ENCODE measurements at places on chromosomes 12 and 14. TPM values are rescaled to one million over a fixed set of nuclear protein-coding genes. Genes with fewer than 3 reads are reported as not detected.

DNA sequence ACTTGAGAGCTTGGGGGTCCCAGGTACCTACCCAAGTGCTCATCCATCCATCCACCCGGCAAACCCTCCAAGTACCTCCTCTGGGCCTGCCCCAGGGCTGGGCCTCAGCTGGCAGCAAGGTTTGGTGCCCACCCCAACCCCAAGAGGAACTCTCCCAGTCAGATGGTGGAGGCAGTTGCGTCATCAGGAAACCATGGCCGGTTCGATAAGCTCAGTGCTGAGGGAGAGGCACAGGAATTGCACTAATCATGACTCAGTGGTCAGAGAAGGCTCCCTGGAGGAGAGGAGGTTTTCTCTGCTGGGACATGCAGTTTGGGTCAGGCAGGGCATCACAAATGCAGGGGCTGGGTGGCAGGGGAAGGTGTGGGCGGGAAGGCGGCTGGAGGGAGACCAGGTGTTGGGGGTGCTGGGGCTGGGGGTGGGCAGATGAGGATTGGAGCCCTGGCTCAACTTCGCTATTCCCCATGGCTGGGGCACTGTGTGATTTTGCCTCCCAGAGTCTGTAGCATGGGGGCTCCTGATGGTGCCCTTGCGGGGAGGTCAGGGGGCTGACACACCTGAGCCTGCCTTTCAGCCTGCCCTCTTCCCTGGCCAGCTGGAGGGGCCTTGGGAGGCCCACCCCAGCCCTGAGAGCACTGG lies 32.2 kb downstream of the SH2B3 start:
- H3K4me3 ChIP-seq, result no peak overlapping the region
- no peak for DNase-seq
- no peaks in the 10 kb centered on the region for H3K27me3 ChIP-seq
- H3K4me1 ChIP-seq, result no peaks in the 10 kb centered on the region
- H3K27ac ChIP-seq, result peak overlapping the region; percentile 31

GRCh38 chr12:66365718-66366490 lies 63.6 kb downstream of the HELB start:
- H3K27ac ChIP-seq, result no peak overlapping the region
- H3K4me3 ChIP-seq, result no peak overlapping the region

The AGAP2 gene
- 1.3 TPM for total RNA-seq

DNA sequence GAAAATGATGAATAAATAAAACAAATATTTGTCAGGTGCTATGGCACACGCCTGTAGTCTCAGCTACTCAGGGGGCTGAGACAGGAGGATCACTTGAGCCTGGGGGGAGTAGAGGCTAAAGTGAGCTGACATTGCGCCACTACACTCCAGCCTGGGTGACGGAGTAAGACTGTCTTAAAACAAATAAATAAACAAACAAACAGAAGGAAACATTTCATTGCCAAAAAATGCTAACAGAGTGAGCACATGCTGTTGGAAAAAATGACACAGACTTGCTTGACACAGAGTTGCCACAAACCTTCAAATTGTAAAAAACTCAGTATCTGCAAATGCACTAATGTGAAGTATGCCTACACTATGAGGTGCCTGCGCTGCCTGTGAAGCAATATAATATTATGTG lies 50.8 kb upstream of the AP4S1 start:
- H3K4me1 ChIP-seq, result no peaks in the 10 kb centered on the region
- no peaks in the 10 kb centered on the region for H3K36me3 ChIP-seq
- no peak overlapping the region for H3K4me3 ChIP-seq
- H3K27ac ChIP-seq, result no peak overlapping the region

- no peaks in the 10 kb centered on the region for H3K36me3 ChIP-seq
- no peak overlapping the region for H3K4me3 ChIP-seq
- H3K4me1 ChIP-seq, result no peaks in the 10 kb centered on the region
- H3K27ac ChIP-seq, result no peak overlapping the region
- no peaks in the 10 kb centered on the region for H3K27me3 ChIP-seq
- no peak for DNase-seq
These were observed 284.6 kb upstream of the NPAS3 start for GRCh38 chr14:32654106-32654505.

The GNPNAT1 gene
- total RNA-seq, result 26.8 TPM

DNA sequence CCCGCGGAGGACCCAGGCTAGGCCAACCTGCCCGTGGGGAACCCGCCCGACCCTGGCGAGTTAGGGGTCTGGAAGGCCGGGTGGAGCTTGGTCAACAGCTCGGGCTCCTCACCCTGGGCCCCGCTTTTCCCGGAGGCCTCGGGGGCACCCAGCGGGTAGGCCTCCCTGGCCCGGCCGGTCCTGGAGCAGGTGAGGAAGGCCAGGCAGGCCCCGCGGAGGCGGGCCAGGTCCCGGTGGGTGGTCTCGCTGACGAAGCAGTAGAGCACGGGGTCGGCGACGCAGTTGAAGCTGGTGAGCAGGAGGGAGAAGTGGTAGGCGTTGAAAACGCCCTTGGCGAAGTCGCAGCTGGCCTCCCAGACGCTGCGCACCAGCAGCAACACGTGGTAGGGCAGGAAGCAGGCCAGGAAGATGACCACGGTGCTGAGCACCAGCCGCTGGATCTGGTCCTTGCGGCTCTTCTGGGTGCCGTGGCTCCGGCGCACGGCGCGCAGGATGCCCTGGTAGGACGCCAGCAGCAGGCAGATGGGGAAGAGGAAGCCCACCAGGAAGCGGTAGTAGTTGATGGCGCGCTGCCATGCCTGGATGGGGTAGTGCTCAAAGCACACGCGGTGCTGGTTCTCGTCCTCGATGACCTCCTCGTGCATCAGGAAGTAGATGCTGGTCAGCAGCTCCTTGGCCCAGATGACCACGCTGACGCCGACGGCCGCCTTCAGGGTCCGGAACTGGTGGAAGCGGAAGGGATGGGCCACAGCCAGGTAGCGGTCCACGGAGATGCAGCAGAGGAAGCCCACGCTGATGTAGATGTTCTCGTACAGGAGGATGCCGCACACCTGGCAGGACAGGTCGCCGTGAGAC lies 10.3 kb downstream of the GPR68 start:
- no peak overlapping the region for H3K27ac ChIP-seq
- no peaks in the 10 kb centered on the region for H3K4me1 ChIP-seq
- DNase-seq, result no peak
- H3K36me3 ChIP-seq, result no peaks in the 10 kb centered on the region
- H3K4me3 ChIP-seq, result no peak overlapping the region
- H3K27me3 ChIP-seq, result no peaks in the 10 kb centered on the region

The ADAMTS20 gene
- not detected for total RNA-seq

The TSHR gene
- total RNA-seq, result 0.73 TPM

DNA sequence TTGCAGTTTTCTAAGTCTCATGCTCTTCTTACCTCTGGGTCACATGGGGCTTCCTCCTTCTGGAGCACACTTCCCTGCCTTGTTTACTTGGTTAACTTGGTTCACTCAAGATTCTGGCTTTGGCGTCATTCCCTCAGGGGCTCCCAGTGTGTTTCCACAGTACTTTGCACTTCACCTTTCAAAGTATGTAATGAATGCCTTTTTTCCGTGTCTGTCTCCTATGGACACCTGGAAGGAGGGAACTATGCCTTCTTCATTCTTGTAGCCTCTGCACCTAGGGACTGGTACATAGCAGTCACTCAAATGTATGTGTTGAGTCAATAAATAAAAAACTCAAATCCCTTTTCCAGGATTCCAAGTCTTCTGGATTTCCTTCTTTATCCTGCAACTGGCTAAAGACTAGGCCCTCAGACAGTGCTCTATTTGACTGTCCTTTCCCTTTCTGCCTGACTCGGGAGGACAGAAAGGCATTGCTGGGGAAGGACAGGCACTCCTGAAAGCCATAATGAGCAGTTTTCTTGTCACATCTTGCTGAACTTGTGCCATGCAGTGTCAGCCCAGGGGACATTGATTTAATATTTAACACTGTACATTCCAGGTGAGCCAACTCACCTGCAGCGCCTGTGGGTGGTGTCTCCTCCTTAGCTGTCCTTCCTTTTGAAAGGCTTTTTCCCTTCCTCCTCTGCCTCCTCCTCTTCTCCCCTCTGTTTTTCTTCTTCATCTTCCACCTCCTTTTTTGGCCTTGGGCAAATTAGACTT lies 12.8 kb downstream of the MYRFL start:
- H3K4me1 ChIP-seq, result no peaks in the 10 kb centered on the region
- no peaks in the 10 kb centered on the region for H3K36me3 ChIP-seq
- H3K4me3 ChIP-seq, result no peak overlapping the region
- H3K27me3 ChIP-seq, result no peaks in the 10 kb centered on the region

DNA sequence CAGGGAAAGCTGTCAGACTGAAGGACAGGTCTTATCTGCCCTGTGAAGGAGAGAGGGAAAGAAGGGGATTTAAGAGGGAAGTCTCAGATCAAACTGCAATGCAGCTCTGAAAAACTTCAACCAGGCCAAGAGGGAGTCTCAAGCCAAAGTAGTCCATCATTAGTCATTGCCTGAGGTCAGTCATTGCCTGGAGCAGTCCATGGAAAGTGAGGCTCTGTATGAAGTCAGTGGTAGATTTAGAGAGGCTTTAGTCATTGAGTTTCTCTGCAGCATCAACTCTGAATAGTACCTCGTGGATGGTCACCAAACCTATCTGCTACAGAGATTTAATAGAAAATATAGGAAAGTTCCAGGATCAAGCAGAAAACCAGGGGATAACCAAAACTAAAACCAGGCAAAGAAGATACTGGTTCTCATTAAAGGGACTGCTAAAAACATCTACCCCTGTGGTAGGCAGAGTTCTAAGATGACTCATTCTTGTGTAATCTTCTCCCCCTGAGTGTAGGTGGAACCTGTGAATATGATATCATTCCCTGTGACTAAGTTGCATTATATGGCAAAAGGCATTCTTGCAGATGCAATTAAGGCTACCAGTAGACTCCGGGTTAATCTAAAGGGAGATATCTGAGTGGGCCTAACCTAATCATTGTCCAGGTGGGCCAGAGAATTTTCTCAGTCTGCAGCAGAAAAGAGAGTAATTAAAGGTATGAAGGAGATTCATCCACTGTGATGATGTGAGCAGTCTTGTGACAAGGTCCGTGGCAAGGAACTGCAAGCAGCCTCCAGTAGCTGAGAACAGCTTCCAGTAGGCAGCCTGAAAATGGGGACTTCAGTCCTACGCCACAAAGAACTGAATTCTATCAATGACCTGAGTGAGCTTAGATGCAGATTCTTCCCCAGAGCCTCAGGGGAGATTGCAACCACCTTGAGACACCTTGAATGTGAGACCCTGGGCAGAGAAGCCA lies 123.1 kb downstream of the GALC start:
- peak; percentile 29 for DNase-seq
- no peaks in the 10 kb centered on the region for H3K4me1 ChIP-seq
- H3K27ac ChIP-seq, result peak overlapping the region; percentile 64
- no peak overlapping the region for H3K4me3 ChIP-seq
- no peaks in the 10 kb centered on the region for H3K36me3 ChIP-seq
- no peaks in the 10 kb centered on the region for H3K27me3 ChIP-seq

Measured in uterus (tissue), 4 donors.